T-helper 17 cell (primary cell): ENCODE measurements at places on chromosomes 11 and 22. TPM values are rescaled to one million over a fixed set of nuclear protein-coding genes. Genes with fewer than 3 reads are reported as not detected.

The MUC5AC gene
- total RNA-seq: not detected

The LUZP2 gene
- not detected for total RNA-seq

The ACO2 gene
- 81.9 TPM for total RNA-seq

The DMC1 gene
- total RNA-seq: not detected

DNA sequence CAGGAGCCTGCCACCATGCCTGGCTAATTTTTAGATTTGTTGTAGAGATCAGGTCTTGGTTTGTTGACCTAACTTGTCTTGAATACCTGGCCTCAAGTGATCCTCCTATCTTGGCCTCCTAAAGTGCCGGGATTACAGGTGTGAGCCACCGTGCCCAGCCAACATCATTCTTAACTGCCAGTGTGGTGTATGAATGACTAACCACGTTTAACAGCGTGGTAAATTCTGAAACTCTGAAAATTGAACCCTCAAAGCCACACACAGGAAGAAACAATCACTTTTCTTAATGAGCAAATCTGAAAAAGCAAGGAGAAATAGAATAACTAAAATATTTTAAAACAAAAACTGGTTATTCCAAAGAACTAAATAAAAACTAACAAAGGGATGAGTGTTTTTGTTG, 7.4 kb downstream of the TMEM9B start:
- no peaks in the 10 kb centered on the region for H3K27me3 ChIP-seq
- no peak overlapping the region for H3K4me3 ChIP-seq
- H3K4me1 ChIP-seq: peaks cover 13% of the 10 kb centered on the region
- H3K36me3 ChIP-seq: peaks cover 2% of the 10 kb centered on the region

GRCh38 chr11:12831471-12832202, 157.4 kb downstream of the TEAD1 start:
- H3K27ac ChIP-seq: no peak overlapping the region
- DNase-seq: no peak
- peaks cover 6% of the 10 kb centered on the region for H3K36me3 ChIP-seq
- H3K27me3 ChIP-seq: peaks cover 82% of the 10 kb centered on the region

DNA sequence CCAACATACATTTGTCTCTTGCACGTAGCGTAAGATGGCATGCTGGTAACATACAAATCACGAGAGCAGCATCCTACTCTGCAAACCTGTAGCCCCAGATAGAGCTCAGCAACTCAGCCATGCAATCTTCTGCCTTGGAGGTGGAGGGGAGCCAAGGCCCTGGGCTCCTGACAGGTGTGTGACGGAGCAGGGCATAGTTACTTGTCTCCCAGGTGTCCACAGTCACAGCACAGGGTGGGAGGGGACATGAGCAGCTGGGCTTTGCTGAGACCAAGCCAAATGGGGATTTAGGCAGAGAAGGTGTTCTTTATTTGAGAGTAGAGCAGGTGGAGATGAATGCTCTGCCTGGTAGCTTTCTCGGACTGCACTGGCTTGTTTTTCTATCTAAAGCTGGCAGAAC, 111.7 kb downstream of the TEAD1 start:
- no peak overlapping the region for H3K27ac ChIP-seq
- peaks cover 3% of the 10 kb centered on the region for H3K36me3 ChIP-seq
- peaks cover 36% of the 10 kb centered on the region for H3K27me3 ChIP-seq
- no peak for DNase-seq
- peaks cover 6% of the 10 kb centered on the region for H3K4me1 ChIP-seq
- no peak overlapping the region for H3K4me3 ChIP-seq
